Right renal cortex interstitium (tissue), 3 donors: ENCODE measurements at places on chromosomes 3 and 15. TPM values are rescaled to one million over a fixed set of nuclear protein-coding genes. Genes with fewer than 3 reads are reported as not detected.

The CCR4 gene
- polyA plus RNA-seq = 0.12 TPM

DNA sequence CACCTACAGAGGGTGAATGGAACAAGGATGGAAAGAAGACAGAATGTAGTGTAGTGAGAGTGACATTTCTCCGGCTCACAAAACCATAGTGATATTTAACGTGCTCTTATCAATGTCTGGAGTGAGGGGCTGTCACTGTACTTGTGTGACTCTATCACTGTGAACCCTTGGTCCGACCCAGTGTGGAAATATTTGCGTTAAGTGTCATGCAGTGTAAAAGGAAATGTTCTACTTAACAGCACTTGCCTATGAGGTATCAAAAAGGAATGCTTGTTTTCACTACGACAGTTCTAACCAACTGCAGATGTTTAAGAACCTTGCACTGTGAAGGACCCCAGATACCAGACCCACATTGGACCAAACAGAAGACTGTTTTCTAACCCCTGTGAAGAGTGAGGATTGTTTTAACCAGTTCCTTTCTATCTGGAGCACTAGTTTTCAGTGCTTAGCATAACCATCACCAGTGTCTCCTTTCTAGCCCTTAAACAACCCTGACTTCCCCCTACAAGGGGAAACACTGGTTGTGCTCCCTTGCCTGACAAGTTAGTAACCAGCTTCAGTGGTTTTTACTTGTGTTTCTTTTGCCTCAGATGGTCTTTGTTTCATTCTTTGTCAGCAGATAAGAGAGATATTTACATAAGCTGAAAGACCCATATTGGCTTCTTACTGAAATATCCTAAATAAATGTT lies 144.7 kb upstream of the ABHD17C start:
- no peak for DNase-seq

The RNF111 gene
- 37.0 TPM for polyA plus RNA-seq

The IL17RB gene
- 15.4 TPM for polyA plus RNA-seq

The NANOGP8 gene
- 0.17 TPM for polyA plus RNA-seq

GRCh38 chr3:157572559-157573270 lies 69.5 kb upstream of the VEPH1 start:
- no peak for DNase-seq

DNA sequence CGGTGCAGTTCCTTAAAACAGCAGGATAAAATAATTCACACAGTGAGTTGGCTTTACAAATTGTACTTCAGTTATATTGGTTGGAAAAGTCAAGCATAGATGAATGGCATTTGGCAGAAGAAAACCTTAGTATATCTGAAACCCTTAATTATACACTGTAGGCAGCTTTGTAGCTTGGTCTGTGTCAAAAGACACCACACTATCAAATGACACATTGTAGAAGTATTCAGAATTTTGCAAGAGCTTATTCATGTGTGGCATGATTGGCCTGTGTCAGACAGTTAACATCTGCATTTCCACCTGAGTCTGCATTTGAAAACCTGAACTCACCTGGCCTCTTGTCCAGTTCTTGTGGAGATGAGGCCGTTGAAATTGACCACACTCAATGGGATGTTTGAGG lies 13.8 kb downstream of the TMEM266 start:
- DNase-seq = no peak

DNA sequence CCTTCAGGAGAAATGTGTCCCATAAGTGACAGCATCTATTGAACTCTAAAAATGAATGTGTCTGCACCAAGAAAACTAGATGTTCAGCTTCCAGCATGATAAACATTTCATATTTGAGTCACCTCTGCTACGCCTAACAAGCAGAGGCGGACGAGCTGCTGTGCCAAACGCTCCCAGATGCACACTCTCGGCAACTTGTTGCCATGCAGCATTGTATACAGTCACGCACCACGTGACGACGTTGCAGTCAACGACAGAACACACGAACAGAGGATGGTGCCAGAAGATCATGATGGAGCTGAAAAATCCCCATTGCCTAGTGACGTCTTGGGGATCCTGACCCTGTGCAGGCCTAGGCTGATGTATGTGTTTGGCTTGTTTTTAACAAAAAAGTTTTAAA lies 137.5 kb downstream of the XXYLT1 start:
- DNase-seq = no peak

GRCh38 chr3:138089091-138089490 lies 26.3 kb downstream of the DZIP1L start:
- DNase-seq = no peak
